ENCODE measurements at places on chromosomes 7 and 10.

DNA sequence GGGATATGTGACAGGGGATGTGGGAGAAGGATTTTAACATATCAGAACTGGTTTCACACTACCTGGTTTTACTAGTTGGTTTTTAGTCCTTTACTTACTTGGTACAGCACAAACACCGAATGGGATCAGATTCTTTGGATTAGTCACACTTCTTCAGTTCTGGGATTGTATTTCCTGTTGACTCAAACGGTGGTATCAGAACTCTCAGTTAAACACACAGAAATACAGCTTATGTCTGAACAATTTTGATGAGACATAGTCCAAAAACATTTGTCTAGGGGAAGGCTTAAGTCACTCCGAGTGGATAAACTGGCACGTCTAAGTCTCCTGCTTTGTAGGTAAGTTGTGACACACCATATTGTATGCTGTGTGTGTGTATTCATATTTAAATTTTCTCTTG lies 480.5 kb downstream of the PHTF2 start:
- peak; percentile 89 for DNase-seq

GRCh38 chr7:150981644-150982043 lies 3.5 kb upstream of the KCNH2 start:
- no peak for DNase-seq

DNA sequence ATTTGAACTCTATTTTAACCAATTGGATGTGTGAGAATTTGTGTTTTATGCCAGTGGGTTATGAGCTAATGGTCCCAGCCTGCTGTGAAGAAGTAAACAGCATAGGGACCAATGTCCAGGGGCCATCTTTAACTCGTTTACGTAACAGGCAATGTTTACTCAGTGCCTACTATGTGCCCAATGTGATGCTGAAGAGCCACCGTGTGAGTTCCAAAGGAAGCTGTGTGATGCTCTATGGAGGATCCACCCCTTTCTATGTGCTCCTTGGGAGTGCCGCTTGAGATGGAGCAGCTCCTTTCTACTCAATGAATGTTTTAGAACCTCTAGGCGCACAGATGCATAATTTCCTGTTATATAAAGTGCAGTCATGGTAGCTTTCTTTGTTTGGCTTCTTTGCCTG lies 21.3 kb downstream of the DYNC1I1 start:
- no peak for DNase-seq

DNA sequence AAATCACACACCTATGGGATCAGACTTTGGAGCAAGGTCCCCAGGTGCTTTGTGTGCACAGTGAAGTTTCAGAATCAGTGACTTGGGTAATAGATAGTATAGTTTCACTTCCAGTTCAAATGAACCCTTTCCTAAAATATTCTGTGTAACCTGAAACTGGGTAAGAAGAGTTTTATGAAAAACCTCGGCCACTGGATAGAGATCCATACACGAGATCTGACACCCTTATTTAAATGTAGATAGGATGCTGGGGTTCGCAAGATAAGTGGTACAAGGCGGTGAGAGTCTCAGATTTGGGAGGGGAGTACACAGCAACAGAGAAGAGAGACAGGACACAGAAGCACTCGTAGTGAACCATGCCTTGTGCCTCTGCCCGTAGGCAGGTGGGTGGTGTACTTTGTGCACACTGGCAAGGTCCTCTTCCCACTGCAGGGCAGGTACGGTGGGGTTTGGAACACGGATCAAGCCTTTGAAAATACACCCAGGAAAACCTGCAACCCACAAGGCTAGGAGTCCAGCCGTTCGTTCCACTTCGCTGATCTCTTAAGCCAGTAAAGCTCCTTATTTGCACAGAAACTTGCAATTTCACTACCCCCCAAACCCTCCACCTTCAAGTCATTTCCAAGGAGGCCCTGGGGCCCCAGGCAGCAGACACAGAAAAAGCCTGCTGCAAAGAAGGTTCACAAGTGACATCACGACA lies 162.8 kb downstream of the USP6NL start:
- DNase-seq: no peak

- no peak for DNase-seq
Observed at GRCh38 chr10:45211576-45211975, 103.8 kb downstream of the OR13A1 start.

Measured in fibroblast of skin of right biceps (primary cell).